ENCODE measurements at places on chromosomes 4 and X.

GRCh38 chr4:119597377-119597776 lies 31.2 kb downstream of the PDE5A start:
- no peak for DNase-seq

- no peak for DNase-seq
These were observed 508.3 kb downstream of the SPRY1 start for GRCh38 chr4:123904882-123905281.

DNA sequence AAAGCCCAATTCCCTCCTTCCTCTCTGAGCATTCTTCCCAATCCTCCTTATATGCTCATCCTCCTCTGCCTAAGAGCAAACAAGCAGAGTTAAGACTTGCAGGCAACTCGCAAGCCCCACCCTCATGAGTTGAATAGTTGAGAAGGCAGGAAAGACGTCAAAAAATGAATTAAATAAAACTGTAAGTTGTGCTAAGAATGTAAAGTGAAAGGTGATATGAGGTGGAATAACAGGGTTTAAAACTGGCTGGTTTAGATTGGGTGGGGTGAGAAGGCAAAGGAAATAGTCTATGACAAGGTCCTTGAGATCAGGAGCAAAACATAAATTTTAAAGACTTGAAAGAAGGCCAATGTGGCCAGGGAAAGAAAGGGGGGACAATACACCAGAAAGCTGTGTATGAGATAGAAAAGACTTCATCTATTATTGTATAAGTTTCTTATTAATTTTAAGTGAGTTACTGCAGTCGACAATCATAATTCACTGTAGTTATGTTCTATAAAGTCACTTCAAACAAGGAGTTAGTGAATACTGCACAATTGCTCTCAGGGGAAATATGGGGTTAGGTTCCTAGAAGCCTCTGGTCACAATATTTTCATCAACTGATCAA lies 124.9 kb downstream of the RELL1 start:
- DNase-seq = no peak

DNA sequence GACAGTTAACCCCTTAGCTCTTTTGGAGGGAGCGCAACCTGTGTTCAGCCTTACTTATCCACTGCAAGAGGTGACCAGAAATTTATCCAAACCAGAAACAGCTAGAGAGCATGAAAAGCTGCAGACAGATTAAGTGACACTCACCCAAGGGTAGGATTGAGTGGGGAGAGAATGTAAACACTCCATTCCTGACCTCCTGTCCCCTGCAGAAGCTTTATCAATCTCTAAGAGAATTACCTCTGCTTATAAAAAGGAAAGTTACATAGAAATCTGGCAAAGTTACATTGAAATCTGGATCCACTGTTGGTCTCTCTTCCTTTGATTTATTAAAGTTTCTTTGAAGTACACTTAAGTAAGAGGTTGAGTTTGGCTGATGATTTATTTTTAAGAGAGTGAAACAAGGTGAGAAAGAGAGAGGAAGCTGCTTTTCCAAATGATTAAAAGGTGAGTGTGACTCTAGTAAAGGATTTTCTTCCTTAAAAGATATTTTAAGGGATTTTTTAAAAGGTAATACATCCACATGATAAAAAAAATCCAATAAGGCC lies 112.3 kb downstream of the ANAPC4 start:
- DNase-seq = no peak

GRCh38 chrX:49106930-49107329 lies 16.6 kb downstream of the GPKOW start:
- DNase-seq = no peak

DNA sequence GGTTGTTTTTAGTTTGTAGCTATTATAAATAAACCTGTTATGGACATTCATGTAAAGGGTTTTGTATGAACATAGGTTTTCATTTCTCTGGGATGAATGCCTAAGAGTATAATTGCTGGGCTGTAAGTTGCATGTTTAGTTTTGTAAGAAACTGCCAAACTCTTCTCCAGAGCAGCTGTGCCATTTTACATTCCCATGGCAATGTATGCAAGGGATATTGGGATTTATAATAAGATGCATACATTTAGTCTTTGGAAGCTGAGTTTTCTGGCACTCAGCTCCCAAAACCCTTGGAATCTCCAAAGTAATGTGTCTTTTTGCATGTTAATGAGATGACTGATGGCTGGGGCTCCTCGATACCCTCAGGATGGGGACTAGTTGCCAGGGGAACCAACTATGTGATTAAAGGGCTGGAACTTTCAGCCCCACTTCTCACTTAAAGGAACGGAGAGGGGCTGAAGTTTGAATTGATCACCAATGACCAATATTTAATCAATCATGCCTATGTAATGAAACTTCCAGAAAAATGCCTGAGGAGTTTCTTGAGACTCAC lies 44.0 kb downstream of the SERTM2 start:
- no peak for DNase-seq

GRCh38 chr4:182642831-182643230 lies 274.4 kb downstream of the DCTD start:
- DNase-seq = no peak

DNA sequence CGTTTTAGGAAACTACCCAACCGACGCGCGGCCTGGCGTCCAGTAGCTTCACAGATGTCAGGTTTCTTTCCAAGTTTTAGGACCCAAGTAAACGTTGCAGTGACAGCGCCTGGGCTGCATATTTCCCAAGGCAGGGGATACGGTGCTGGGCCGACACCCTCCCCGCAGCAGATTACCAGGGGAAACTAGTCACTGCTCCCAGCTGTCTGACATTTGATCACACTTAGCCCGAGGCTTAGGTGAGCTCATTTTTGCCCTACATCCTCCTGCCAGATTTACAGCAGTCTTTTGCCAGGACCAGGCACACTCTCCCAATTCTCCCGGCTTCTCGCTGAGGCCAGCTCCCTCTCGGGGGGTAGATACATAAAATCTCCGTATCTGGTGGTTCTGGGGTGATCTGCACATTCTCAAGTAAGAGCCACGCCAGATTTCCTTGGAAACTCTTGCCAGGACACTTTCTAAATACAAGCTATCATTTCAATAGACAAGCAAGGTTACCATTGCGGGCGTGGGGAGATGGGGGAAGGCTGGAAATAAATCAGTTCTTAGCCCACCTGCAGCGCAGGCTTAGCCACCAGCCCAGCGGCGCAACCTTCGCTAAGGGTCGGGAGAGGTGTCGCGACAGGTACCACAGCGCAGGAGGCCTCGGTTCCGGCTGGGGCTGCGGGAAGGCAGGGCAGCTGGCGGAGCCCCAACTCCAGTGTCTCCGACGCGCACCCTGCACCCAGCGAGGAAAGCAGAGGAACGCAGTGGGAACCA lies 2.5 kb upstream of the SOX3 start:
- DNase-seq = no peak

GRCh38 chrX:36908801-36909675 lies 99.1 kb upstream of the FAM47C start:
- no peak for DNase-seq

DNA sequence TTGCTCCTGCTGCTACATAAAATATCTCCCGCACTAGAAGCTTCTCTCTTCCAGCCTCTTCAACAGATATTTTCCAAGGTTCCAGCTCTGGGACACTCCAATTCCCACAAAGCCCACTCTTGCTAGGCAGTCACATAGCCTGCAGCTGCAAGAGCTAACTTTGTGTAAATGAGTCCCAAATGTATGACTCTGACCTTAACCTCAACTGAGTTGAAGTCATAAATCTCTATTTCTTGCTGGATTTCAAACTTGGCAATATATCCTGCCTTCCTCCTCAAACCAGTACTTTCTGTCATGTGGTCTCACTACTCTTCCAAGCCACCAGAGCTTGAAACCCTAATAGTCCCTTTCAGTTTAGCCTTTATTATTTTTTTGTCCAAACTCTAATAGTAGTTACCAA lies 315.4 kb upstream of the GRIA3 start:
- DNase-seq = no peak

DNA sequence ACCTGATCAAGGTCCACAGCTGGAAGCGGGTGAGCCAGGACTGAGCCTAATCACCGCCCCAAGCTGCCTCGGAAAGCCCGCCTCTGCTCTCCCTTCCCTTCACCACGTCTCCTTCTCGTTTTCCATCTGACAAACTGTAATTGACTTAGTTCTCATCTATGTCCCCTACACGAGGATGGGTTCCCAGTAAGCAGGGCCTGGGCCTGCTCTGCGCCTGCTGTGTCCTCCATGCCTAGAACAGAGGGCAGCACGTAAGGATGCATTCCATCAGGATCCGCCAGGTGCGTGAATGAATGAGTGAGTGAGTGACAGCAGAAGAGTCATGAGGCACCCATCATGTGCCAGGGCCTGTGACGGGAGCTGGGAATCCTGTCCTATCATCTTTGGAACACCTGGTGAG lies 86.7 kb downstream of the JAKMIP1 start:
- DNase-seq = no peak

- no peak for DNase-seq
These were observed 52.0 kb downstream of the SORCS2 start for GRCh38 chr4:7244331-7244665.

DNA sequence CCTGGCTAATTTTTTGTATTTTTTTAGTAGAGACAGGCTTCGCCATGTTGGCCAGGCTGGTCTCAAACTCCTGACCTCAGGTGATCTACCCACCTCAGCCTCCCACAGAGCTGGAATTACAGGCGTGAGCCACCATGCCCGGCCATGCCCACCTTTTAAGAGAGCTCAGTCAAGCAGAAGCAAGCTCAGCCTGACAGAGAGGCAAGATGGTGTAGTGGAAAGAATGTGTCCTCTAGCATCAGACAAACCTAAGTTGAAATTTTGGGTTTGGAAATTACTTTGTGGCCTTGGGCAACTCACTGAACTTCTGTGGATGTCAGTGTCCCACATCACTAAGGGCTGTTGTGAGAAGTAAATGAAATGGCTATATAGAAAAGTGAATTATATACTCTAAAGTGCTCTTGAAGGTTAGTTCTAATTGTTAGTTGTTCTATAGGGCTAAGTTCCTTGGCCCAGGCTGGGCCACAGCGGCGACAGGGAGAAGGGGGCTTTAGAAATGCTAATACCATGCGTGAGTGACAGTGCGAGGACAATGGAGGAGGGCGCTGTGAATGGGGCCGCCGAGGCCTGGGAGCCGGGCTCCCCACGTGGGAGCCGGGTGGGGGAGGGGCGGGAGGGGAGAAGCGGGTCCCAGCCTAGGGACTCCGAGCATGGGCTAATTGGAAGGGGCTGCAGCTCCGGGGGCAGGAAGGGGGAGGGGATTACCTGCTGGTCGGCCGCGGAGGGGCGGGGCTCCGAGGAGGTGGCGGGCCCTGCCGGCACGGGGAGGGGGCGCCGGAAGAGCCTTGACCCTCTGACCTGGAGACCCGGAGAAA lies 15.6 kb downstream of the PJA1 start:
- no peak for DNase-seq

DNA sequence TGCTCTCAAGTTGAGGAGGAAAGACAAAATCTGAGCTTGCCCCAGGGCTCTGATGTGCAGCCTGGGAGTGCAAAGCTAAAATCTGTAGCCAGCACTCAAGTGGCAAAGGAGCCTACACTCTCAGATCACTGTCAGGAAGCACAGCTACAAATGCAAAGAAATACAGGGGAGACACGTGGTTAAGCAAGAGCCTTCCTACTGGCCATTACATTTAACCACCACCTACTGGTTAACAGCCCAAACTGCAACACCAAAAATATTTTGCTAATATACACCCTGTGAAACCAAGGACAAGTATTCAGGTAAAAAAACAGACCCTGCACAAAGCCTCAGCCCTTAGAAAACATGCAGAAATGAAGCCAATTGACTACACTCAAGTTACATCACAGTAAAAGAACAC lies 170.4 kb upstream of the FGF16 start:
- DNase-seq = no peak

- DNase-seq = no peak
These were observed 67.0 kb downstream of the TAPT1 start for GRCh38 chr4:16159286-16159685.

- no peak for DNase-seq
These were observed 239.2 kb downstream of the DKK2 start for GRCh38 chr4:106796876-106797275.

GRCh38 chrX:144717682-144718081 lies 529.6 kb upstream of the SPANXN1 start:
- no peak for DNase-seq

- DNase-seq = no peak
These were observed 14.6 kb downstream of the CTBP1 start for GRCh38 chr4:1234309-1234695.

DNA sequence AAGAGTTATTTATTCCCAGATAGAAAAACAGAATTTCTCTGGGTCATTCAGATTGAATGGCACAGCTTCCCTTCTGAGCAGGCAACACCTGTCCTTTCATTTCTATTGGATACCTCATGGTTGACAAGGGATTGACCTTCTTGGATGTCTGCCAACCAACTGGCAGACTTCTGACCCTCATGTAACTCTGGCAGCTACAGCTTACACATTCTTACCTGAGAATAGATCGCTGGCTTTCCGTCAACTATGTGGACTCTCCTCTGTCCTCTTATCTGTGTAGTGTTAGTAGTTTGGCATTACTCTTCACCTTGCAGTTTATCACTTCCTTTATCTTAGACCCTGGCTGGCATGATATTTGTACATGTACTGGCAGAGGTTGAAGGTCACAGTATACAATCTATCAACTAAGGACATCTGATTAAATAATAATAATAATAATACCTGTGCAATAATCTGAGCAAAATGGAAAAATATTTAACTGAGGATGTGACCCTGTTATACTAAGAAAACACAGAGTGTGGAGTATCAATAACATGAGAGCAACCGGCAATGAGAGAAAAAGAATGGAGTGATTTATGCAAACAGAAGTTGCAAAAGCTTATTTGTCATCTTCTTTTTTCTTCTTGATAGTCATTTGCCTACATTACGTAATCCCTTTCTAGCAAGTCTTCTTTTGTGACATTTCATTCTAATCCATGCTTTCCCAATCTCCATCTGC lies 1118.2 kb downstream of the ARAP2 start:
- DNase-seq = no peak

DNA sequence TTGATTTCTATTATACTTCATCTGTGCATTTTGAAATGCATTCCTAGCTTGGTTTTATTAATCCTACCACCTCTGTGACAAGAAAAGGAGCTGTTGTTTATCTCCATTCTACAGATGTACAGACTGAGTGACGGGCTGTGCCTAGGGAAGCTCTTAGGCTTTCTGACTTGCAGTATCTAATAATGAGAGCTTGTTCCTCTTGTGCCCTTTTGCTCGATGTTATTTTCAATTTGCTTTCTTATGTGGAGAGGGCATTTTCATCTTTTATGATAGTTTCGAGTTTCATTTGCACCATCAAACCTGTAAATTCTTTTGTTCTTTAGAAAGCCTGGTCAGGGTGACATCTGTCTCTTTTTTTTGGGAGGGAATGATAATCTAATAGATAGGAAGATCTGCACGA lies 256.5 kb downstream of the C4orf33 start:
- DNase-seq = no peak
